ENCODE measurements at places on chromosomes 11 and 22.
A peak's percentile ranks its signal among the peaks of the same experiment; 100 is the strongest.

DNA sequence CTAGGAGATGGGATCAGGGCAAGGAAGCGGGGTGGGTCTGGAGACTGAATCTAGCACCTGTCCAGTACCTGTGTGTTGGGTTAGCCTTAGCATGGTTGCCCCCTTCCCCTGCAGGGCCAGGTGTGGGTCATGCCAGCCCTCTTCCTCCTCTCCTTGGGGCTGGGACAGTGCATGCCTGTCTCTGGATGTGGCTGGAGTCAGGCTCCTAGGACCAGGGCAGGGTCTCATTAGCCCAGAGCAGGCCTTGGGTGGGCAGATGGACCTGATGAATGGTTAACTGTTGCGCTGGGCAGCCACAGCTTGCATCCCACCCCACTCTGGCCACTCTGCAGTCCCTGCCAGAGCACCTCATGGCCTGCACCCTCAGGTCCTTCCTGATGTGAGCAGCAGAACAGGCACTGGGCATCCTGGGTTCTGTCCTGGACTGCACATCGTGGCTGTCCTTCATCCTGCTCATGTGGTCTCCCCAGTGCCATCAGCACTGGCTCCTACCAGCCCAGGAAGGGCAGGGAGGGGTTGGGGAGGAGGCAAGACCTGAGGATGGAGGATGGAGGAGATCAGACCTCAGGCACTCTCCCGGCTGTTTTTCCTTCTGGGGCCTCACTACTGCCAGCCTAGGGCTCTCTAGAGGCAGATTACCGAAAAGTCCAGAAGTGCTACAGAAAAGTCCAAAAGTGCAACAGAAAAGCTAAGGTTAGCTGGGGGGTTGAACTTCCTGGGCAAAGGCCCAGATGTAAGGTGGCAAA lies 12.8 kb upstream of the CHRM1 start:
- no peak for DNase-seq

GRCh38 chr22:45218976-45219375 lies 21.7 kb downstream of the KIAA0930 start:
- DNase-seq, result peak; percentile 17

GRCh38 chr11:72230764-72231365 lies 6.3 kb downstream of the INPPL1 start:
- no peak for DNase-seq

GRCh38 chr11:96038046-96038445 lies 114.1 kb upstream of the MTMR2 start:
- no peak for DNase-seq

DNA sequence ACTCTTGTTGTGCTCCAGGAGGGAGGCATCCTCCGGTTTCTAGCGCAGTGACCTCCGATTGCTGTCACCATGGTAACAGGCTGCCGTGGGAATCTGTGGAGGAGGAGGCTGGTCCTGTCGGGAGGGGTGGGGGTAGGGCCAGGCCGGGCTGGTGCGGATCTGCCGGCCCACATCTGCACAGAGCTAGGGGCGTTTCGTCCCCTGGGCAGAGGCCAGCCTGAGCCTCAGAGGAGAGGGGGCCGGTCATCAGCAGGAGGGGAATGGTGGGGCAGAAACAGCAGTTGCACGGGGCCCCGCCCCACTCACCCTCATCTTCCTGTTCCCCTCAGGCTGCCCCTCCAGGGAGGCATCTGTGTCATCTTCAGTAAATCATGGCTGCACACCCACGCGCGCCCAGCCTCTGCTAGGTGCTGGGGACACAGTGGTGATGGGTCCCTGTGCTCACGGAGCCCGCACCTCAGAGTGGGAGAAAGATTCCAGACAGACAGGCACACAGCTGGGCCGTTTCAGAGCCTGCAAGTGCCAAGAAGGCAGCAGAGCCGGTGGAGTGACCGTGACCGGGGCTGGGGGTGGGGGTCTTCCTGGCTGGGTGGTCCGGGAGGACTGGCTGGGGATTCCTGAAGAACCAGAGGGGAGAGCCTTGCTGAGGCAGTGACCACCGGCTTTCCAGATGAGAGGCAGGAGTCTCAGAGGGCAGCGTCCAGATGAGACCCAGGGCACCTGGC lies 120.5 kb downstream of the CACNA1I start:
- DNase-seq, result no peak

GRCh38 chr11:22688914-22689313 lies 22.5 kb downstream of the GAS2 start:
- DNase-seq, result no peak

- no peak for DNase-seq
Observed at GRCh38 chr11:64210301-64211020, 3.9 kb downstream of the FERMT3 start.

DNA sequence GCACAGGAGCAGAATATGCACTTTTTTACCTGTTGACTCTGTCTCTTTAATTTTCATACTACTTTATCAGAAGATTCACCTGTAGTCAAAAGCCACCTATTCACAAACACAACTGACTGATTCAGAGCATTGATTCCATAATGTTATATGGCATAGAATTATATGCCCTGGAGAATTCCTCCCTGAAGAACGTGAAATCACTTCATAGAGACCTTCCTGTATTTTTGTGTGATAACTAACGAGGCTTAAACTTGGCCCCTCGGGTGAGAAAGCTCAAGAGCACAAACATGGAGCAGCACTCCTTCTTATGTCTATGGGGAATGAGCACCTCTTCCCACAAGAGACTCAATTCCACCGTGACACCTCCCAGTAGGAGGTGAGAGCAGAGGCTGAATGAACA lies at the start of gene OR10A6:
Gene OR10A6, minus strand, starts transcription at position 101 of the 400 bp plus-strand sequence. CDS start 2,606 bp downstream, outside the sequence.
- DNase-seq, result no peak

GRCh38 chr11:65912845-65913244 lies 6.0 kb downstream of the C11orf68 start:
- peak; percentile 59 for DNase-seq

GRCh38 chr22:44001521-44001920 lies 22.6 kb upstream of the PARVB start:
- DNase-seq, result peak; percentile 7

GRCh38 chr11:92224054-92224406 lies 588 bp upstream of the FAT3 start:
- no peak for DNase-seq

- DNase-seq, result no peak
Observed at GRCh38 chr22:30514252-30514651, 8.8 kb upstream of the SEC14L4 start.

- DNase-seq, result no peak
Observed at GRCh38 chr11:133901999-133902398, 54.8 kb downstream of the IGSF9B start.

DNA sequence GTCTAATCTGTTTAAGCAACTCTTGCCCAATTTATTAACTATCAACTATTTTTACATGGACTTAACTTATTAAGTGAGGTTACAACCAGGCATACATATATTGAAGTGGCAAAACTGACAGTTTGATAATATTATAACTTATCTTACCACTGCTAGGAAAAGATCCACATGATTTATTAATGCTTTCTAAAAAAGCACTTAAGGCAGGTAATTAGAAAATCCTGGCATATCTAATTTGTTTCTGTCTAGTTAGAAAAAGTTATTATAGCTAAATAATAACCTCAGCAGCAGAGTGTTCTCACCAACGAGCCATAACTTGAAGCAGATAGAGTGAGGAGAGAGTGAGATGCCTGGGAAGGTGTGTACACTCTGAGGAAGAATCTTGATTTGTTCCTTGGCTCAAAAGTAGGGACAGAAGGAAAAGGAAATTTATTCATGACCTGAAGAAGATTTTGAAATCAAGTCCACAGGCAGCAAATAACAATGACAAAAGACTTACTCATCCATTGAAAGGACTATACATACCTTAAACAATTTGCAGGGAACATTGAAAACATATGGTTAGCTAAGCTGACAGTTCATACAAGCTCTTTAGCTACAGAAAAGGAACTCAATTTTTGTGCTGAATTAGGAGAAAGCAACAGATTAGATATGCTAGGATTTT lies 7.1 kb upstream of the MUC15 start:
- no peak for DNase-seq

DNA sequence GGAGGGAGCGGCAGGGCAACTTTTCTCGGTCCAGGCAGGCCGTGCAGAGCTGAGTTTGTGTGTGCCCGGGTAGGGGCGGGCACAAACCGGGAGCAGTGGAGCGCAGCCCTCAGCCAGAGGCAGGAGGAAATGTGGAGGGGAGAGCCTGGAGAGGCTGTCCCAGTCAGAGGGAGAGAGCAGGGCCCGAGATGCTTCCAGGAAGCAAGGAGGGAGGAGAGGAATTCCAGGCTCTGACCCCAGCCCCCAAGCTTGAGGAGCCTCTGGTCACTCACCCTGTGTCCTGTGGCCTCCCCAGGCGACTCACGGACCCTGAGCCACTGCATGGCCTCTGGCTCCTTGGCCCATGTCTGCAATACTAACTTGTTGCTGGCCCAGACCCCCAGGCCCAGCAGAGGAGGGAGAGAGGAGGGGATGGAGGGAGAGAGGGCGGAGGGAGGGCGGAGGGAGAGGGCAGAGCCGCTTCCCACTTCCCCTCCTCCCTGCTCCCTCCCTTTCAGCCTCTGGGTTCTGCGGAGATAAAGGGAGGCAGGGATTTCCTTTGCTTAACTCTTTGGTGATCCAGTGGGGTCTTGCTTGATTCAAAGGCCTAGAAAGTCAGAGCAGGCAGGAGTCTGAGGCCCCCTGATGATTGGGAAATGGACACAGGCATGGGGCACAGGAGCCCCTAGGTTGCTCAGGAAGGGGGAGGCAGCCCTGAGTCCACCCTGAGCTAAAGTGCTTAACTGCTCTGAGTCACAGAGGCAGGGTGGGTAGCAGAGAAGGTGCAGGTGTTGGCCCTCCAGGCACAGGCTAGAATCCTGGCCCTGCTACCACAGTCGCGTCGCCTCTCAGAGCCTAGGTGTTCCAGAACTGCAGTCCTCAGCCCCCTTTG lies at the start of gene C1QTNF6:
Gene C1QTNF6, minus strand, starts transcription at position 357 of the 871 bp plus-strand sequence. Its CDS starts 34 bp downstream, at position 323.
- no peak for DNase-seq

DNA sequence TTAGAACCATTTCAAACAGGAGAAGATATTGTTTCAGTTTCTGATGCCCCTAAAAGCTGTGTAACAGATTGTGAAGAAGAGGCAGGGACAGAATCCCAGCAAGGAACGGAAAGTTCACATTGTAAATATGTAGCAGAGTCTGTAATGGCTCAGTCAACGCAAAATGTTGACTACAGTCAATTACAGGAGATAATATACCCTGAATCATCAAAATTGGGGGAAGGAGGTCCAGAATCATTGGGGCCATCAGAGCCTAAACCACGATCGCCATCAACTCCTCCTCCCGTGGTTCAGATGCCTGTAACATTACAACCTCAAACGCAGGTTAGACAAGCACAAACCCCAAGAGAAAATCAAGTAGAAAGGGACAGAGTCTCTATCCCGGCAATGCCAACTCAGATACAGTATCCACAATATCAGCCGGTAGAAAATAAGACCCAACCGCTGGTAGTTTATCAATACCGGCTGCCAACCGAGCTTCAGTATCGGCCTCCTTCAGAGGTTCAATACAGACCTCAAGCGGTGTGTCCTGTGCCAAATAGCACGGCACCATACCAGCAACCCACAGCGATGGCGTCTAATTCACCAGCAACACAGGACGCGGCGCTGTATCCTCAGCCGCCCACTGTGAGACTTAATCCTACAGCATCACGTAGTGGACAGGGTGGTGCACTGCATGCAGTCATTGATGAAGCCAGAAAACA lies 40.8 kb downstream of the IGLL1 start:
- peak; percentile 72 for DNase-seq

- peak; percentile 70 for DNase-seq
Observed at GRCh38 chr11:94809251-94809650, 41.1 kb downstream of the AMOTL1 start.

DNA sequence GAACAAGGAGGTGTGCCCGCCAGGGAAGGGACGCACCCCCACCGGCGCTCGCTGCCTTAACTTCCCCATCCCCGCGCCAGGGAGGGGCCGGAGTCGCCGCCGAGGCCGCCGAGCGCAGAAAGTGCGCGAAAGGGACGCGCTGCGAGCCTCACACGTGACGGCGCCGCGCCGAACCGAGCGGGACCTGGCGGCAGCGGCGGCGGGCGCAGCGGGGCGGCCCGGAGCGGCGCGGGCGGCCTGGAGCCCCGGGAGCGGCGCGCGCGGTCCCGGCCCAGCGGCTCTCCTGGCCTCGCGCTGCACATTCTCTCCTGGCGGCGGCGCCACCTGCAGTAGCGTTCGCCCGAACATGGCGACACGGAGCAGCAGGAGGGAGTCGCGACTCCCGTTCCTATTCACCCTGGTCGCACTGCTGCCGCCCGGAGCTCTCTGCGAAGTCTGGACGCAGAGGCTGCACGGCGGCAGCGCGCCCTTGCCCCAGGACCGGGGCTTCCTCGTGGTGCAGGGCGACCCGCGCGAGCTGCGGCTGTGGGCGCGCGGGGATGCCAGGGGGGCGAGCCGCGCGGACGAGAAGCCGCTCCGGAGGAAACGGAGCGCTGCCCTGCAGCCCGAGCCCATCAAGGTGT lies at the start of gene SORL1:
Gene SORL1, plus strand, starts transcription at position 329 of the 623 bp plus-strand sequence. Its CDS starts 18 bp downstream, at position 347.
- no peak for DNase-seq

- no peak for DNase-seq
Observed at GRCh38 chr11:96815236-96815635, 425.4 kb downstream of the JRKL start.

- no peak for DNase-seq
Observed at GRCh38 chr22:26033071-26033470, 136.2 kb upstream of the SEZ6L start.

GRCh38 chr11:28582506-28582905 lies 474.3 kb downstream of the METTL15 start:
- DNase-seq, result no peak

DNA sequence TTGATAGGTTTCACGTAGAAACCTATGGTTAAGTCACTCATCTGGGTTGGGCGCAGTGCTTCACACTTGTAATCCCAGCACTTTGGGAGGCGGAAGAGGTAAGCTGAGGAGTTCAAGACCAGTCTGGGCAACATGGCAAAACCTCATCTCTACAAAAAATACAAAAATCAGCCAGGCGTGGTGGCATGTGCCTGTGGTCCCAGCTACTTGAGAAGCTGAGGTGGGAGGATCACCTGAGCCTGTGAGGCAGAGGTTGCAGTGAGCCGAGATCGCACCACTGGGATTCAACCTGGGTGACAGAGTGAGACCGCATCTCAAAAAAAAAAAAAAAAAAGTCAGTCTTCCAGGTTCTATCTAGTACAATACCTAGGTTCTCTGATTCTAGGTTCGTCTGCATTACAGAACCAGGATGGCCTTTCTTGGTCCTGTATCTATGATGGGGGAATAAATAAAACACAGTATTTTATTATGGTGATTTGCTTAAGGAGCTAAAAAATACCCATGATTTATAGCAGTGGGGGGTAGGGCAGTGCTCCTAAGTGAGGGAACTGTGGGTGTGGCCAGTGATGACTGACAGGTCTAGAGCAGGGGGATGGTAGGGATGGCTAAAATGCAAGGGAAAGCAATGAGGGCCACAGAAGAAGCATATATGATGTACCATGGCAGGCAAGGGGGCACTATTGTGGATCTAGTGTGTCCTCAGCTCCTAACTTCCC lies 65.5 kb upstream of the NUP160 start:
- no peak for DNase-seq

DNA sequence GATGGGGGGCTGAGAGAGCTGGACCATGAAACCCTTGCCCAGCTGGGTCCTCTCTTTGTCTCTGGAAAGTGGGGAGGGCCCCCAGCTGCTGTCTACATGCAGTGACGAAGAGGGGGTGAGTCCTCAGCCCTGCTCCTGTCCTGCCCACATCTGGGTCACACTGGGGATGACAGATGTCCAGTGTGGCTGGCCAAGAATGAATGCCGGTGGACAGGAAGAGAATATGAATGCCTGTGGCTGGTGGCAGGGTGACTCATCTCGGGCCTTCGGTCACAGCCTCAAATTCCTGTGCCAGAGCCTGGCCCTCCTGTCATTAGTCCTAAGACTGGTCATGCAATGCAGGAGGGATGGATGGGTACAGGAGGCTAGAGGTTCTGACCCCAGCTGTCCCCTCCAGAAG lies 2.2 kb upstream of the PNPLA3 start:
- peak; percentile 65 for DNase-seq

Measured in brain microvascular endothelial cell (primary cell).